SW 1271 (cell line): ENCODE measurements at places on chromosomes 7 and 10.

- DNase-seq: no peak
These were observed 88.3 kb downstream of the PDE1C start for GRCh38 chr7:31981874-31982390.

DNA sequence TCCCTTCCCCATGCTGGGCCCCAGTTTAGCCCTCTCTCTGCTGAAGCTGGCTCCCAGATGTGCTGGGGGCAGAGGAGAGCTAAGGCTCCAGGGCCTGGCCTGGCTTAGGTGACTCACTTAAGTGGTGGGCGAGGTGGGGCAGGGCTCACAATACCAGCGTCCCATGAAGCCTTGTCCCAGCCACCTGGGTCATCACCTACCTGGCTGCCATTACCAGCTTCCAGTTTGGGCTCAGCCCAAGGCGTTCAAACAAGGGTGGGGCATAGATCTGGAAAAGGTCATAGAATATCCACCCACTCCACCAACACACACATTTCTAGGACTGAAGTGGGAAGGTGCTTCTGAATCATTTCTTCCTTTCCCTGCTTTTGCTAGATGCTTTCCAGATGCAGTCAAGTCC lies 8.3 kb downstream of the KAZALD1 start:
- no peak for DNase-seq

- DNase-seq: no peak
These were observed 7.0 kb downstream of the GPAM start for GRCh38 chr10:112176543-112176942.

GRCh38 chr7:146956321-146956720 lies 839.7 kb downstream of the CNTNAP2 start:
- no peak for DNase-seq

DNA sequence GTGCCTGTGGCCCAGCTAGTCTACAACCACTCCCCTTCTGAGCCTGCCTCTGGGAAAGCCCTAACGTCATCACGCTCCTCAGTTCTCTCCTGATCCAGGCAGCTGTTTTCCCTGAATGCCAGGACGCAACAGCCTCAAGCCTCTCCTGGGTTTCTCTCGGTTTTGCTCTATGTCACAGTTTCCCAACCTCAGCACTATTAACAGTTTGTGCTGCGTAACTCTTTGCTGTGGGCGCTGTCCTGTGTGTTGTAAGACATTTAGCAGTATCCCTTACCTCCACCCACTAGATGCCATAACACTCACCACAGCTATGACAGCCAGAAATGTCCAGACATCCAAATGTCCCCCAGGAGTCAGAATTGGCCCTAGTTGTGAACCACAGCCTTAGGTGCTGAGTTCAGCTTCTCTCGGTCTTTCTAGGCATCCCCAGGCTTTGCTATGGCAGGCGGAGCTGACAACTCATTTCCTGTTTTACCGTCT lies 226.3 kb upstream of the NPVF start:
- DNase-seq: no peak

DNA sequence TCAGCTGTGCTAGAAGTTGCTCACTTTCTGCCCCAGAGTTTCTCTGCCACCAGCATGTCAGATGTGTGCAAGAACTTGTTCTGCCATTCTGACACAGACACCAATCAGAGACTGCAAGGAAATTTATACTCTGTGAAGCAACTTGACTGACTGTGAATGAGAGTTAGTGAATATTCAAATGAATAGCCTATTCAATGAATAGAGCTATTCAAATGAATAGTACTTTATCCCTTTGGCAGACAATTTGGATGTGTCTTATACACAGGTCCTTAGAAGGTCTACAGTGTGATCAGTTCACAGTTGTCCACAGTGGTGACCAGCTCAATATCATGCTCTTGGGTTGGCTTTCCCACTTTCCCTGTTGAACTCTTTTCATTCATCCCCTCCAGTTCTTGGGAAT lies 138.1 kb downstream of the MACC1 start:
- DNase-seq: no peak
